Kidney epithelial cell (primary cell): ENCODE measurements at places on chromosomes 6 and 20.

DNA sequence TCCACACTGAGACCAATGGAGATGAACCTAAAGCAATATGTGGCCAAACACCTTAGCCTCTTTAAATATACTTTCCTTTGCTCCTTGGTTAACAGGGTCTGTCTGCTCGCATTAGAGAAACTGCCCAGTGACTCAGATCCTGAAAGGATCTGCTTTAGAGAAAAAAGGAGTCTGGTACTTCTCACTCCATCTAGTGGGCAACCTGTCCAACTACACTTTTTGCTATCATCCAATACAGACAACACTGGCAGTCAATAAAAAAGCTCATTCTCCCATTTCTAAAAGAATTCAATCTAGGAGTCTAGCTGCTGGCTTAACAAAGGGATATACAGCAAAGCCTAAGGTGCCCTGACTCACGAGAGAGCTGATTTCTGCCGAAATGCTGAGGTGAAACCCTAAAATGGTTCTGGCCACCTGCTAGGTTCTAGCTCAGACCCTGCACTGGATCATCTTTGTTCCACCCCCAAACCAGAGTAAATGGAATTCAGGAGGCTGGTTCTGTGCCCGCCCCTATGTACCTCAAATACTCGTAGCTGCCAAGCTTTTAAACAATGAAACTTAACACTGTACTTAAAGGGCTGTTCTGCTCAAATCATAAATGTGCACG, 11.5 kb downstream of the GNL1 start:
- DNase-seq, result no peak

DNA sequence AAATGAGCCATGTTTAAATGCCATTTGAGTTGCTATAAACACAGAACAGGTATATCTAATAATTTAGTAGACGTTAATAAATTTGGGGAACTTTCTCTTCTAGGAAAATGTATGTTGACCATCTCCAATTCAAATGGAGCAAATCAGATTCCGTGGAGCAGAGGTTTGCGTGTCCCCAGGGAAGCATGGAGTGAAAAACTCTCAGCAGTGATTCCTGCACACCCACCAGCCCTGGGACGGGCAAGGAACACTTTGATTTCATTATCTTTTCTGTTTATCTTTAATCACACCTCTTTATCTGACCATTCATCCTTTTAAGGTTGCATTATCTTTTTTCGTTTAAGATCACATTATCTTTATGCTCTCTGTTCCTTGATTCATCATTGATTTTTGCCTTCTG, 95.0 kb downstream of the RNASET2 start:
- no peak for DNase-seq

DNA sequence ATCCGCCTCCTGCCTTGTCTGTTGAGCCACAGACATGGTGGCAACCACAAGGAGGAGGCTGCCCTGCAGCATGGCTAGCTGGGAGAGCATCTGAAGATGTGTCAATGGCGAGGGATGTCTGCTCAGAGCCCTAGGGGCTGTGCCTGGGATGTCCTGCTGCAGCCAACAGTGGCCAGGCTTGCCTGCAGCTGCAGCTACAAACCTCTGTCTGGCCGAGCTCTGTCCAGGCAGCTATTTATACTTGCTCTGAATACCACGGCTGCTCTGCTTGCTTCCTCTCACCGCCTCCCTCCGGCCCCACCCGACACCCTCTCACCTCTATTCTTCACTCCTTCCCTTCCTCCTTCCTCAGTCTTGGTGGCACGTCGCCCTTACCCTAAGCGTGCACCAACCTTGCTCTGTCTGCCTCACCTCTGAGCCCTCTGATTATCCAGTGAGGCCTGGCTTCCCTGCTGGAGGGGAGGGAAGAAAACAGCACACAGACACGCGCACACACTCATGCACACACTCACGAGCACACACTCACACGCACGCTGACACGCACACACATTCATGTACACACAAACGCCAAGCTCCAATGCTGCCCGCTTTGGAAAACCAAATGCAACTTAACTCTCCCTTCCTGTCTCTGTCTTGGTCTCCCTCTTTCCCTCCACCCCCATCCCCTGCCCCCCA, at the start of gene ANGPT4:
Gene ANGPT4 (minus strand): TSS at position 210 of the 675 bp plus-strand sequence. CDS start 120 bp downstream, at position 90.
- DNase-seq, result no peak

DNA sequence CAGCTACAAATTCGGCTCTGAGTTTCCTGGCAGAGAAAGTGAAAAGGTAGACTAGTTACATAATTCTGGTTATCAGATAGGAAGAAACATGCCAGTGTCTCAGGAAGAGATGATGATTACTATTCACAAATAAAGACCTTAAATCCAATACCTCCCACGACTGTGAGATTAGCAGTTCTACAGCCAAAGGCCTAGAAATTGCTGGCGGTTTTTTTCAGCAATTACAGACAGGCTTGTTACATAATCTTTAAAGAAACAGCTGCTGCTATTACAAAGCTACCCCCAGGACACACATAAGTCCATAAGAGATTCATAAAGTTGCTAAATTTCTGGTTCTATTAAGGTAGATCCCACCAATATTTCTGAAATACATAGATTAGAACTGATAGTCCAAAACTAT, 40.2 kb downstream of the PIGU start:
- DNase-seq, result no peak

DNA sequence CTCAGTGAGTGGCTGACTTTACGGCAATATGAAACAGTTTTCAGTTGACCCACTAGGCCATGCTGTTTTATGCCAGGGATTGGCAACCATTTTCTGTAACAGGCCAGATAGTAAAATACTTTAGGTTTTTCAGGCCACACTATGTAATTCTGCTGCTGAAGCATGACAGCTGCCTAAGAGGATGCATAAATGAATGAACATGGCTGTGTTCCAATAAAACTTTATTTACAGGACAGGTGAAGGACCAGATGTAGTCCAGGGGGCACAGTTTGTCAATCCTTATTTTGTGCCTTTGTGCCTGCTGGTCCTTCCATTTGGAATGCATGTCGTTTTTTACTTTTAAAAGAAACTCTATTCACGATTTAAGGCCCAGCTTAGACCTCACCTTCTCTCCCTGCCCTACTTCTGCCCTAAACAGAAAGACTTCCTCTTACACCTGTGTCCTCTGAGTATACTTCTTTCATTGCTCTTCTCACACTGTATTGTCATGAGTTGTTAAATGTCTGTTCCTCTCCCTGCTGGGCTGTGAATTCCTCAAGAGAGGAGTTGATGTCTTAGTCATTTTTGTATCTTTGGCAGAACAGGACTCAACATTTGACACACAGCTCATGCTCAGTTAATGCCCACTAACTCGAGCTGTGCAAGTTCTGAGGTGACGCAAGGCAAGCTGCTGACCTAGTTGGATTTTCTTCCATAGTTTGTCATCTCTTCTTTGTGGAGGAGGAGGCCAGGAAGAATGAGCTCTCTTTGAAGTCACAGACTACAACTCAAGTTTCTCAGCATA, 90.1 kb upstream of the MAP7 start:
- DNase-seq, result peak; percentile 4

DNA sequence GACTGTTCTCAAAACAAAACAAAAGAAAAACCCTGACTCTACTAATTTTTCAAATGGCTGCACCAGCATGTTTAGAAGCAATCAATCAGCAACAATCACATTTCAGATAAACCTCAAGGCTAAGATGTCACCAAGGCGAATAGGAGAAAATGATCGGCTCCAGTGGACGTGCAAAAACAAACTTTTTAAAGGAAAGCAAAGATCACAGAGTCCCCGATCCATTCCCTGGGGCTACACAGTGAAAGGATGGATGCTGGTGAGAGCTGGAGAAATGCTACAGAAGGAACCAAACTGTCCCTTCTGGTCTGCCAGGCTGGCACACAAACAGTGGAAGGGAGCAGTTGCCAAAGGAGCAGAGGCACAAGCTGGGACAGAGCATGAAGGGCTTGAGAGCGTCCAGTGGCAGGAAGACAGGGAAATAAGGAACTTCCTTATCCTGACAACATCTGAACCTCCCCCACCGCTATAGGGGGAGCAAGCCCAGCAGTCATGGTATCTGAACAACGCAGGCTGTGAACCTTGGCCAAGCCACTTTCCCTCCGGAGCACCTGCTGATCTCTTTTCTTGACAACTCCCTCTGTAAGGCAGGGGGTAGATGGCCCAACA, 73.7 kb upstream of the HIVEP1 start:
- DNase-seq, result peak; percentile 16

- no peak for DNase-seq
These were observed 720.4 kb upstream of the CHD6 start for GRCh38 chr20:42338294-42339201.

DNA sequence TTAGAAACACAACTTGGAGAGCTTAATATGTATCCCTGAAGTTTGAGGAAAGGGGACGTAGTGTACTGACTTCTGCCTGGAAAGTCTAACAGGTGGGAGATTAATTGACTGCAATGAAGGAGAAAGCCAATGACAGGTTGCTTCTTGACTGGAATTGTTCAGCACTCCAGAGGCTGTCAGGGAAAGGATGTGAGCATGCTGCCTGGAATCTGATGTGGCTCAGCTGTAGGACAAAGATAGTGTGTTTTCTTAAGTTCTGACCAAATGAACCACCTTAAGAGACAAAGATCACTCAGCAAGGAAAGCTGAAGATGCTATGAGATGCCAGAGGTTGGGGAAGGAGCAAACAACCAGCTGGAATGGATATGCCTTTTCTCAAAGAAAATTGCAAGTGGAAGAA, 185.8 kb downstream of the PHF3 start:
- DNase-seq, result no peak

DNA sequence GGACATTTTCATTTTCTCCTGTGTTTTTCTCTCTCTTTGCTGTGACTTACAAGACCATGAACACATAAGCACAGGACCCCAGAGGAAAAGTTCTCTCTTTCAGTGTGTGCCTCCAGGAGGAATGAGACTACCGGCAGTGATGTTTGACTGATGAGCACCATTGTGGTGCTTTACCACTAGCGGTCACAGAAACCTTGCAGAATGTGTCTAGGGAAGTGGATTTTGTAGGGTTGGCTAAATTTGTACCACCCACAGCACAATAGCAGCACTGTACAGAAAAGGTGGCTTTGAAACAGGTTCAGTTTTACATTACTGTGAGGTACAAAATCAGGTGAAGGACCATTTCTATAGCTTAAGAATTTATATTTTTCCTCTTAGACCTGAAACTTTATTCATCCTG, 301.9 kb upstream of the SUPT3H start:
- DNase-seq, result no peak

DNA sequence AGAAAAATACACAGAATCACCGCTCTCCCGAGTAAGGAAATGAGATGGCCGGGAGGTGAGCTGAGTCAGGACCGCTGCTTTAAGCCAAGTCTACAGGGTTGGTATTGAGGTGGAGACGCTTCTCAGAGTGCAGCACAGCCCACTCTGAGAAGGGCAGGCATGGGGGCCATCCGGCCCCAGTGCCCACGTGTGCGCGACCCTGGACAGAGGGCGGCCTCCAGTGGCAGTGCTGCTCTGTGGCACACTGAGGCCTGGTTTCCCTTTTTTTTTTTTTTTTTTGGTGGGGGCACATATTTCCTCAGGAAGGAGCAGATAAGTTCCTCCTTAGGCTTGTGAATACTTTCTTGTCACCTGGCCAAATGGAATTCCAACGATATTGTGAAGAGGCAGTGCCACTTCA, 88.8 kb downstream of the FOXC1 start:
- no peak for DNase-seq

- no peak for DNase-seq
These were observed 9.7 kb upstream of the MARCKS start for GRCh38 chr6:113847447-113847846.
